ENCODE measurements at places on chromosomes 2 and 18.

DNA sequence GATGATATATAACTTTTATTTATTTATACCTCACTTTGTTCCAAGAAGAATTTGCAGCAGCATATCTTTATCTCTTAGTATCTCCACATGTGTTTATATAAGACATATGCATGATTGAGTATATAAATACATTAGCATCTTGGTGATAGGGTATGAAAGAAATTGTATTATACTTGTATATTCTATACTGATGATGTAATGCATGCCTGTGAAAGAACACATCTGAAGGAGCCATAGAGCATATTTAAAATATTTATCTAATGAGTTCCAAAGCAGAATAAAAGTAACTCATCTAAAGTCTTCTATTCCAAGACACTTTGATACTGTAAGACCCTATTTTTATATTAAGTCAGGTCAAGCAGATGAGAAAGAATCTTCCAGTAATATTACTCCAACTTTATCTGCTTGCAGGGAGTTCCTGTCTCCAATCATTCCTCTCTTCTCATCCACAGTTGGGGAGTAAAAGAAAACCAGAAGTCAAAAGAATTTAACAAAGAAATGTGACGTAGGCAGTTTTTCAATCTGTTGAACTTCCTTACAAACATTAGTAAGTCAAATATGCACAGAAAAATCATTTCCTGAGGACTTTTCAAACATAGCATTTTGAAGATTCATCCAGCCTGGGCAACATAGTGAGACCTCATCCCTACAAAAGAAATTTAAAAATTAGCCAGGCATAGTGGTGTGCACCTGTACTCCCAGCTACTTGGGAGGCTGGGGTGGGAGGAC is 76.7 kb downstream of the DTNB start:
- DNase-seq, result no peak

DNA sequence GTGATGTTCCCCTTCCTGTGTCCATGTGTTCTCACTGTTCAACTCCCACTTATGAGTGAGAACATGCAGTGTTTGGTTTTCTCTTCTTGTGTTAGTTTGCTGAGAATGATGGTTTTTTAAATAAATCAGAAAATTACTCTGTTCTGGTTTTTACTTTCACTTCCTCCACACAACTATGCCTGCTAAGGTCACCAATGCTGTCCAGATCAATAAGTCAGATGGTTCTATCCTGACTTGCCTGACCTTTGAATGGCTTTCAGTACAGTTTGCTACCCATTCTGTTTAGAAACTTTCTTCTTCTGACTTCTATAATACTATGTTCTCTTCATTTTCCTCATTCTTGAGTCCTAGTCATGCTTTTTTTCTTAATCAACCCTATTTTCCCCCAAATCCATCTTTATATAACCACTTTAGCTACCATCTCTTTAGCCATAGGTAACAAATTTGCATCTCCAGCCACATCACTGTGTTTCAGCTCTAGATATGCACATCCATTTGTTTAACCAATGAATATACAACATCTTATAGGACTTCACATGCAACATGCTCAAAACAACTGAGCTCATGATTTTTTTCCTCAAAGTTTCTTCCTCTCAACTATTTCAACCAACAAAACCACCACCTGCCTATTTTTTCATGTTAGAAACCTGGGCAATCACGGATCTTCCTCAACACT is 58.8 kb upstream of the SLC38A11 start:
- no peak for DNase-seq

GRCh38 chr2:167992278-167992677 is 255.1 kb downstream of the STK39 start:
- DNase-seq, result no peak

DNA sequence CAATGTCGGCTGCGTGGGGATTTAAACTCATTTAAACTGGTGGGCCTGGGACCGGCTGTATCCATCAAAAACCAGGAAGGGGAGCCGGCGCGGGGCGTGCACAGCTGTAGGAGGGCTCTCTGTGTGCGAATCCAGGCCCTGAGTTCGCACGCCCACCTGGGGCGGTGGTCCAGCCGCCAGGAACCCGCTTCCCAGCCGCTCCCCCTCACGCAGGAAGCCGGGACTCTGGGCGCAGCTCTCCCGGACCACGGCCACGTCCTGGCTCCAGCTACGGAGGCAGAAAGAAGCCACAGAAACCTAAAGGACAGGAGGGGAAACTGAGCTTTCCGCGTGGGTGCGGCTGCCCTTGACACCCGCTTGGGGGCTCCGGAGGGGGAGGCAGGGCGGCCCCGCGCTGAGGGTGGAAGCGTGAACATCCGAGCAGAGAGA is 80.6 kb downstream of the GFPT1 start:
- DNase-seq, result no peak

All from RPMI8226 (cell line).